NCI-H748 treated with DMSO at 0.1 percent for 48 hours (cell line): ENCODE measurements at places on chromosomes 12 and 14.

DNA sequence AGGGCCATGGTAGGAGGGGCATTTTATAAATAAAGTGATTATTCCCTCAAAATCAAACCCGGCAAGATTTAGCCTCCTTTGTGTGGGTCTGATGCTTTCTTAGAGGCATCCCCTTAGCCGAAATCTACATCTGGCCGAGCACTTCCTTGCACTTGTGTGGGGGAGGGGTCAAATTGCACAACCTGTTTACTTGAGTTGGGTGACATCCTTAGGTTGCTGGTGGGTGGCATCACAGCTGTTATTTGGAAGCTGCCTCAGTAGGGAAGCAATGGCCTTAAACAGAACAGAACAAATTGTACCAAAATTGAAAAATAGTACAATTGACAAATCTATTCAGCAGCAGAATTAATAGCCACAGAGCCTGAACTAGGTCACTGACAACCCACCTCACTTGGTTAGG, 546.1 kb downstream of the SNAPC1 start:
- DNase-seq: no peak

- DNase-seq: no peak
Measured at GRCh38 chr12:47107926-47108325, 28.2 kb upstream of the AMIGO2 start.

- DNase-seq: no peak
Measured at GRCh38 chr14:55721353-55721752, 141.3 kb downstream of the KTN1 start.

DNA sequence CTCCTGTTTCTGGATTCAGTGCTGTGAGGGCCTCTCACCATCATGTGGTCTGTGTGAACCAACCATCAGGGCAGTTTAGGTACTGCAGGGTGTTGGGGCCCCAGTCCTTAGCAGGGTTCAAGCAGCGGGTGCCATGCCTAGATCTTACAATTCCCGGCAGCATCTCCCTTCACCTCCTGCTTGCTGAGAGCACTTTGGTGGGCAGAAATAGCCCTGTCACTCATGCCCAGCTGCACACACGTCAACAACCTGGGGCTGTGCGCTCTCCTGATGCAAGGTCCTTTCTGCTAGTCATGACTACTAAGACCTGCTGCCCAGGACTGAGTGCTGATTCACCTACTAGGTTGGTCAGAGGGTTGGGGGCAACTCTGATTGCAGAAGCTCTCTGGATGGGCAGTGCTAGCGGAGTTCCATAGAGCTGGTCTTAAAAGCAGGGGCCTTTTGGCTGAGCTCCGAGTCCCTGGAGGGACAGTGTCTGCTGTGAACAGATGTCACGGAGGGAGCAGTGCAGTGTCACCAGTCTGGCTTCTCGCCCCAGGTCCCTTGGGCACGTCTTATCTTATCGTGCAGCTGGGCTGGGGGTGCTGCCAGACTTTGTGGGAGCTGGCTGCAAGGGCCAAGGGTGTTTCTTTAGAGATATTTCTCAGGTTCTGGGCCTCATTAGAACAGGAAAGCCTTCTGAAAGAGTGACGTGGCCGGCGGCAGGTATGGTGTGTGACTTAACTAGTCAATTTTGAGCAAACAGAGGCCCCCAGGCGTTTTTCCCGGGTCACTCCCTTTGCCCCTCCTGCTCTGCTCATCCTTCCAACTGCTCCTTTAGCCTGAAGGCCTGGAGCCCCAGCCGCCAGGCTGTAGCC, 71.8 kb downstream of the NINJ2 start:
- DNase-seq: no peak

DNA sequence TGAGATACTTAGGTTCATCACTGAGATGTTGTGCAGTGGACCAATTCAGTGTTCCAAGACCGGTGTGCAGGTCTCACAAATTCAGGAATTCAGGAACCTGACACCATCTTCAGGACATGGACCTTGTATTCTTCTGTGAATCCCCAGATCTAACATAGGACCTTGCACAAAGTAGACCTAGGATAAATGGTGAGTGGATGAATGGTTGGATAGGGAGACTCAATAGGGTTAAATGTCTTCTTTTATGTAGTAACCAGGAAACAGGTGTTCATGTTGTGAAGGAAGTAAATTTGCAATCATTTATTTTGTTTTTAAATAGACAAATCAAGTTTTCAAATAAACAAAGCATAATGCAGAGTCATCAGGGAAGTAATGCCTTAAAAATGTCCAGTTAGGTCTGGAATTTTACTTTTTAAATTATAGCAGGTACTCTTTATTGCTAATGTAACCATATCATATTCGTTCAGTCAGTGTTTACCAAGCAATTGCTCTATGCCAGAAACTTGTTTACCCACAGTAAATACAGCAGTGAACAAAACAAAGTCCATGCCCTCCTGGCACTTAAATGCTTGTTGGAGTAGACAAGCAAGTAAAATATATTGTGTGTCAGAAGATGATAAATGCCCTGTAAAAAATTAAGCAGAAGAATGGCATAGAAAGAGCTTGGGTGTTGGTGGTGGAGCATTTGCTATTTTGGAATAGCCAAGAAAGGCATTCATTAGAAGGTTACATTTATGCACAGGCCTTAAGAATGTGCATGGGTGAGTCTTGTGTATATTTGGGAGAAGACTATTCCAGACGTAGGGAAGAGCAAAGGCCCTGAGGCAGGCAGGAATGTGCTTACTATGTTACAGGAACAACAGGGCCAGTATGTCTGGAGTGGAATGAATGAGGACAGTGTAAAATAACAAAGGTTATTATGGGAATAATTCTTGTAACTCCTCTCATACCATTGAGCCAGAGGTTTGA, 26.3 kb downstream of the RXYLT1 start:
- peak; percentile 91 for DNase-seq

GRCh38 chr14:99158646-99159165, 113.3 kb downstream of the BCL11B start:
- DNase-seq: no peak

DNA sequence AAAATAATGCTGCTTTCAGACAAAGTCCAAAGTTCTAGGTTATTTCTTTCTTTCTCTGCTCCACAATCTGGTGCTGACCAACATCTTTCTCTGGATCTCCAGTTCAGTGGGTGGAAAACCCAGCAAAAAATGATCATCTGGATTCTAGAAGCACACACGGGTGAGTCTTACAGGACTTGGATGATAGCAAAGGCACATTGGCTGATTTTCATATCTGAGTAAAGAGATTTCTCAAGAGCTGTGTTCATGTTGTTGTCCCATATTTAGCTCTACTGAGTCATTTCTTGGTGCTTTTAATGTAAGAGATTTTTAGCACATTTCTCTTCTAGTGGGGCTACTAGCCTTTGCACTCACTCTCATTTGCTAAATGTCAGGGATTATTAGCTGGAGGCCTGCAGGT, 336.7 kb downstream of the GALC start:
- DNase-seq: no peak

GRCh38 chr12:88998421-88998820, 353.9 kb downstream of the DUSP6 start:
- no peak for DNase-seq

- DNase-seq: no peak
Measured at GRCh38 chr12:29599381-29599780, 101.9 kb upstream of the OVCH1 start.

- peak; percentile 81 for DNase-seq
Measured at GRCh38 chr12:106903241-106903945, 52.3 kb upstream of the TMEM263 start.

GRCh38 chr14:105863296-105864108, 337.1 kb downstream of the TMEM121 start:
- DNase-seq: no peak

GRCh38 chr14:96929950-96930349, 132.8 kb downstream of the VRK1 start:
- DNase-seq: no peak

DNA sequence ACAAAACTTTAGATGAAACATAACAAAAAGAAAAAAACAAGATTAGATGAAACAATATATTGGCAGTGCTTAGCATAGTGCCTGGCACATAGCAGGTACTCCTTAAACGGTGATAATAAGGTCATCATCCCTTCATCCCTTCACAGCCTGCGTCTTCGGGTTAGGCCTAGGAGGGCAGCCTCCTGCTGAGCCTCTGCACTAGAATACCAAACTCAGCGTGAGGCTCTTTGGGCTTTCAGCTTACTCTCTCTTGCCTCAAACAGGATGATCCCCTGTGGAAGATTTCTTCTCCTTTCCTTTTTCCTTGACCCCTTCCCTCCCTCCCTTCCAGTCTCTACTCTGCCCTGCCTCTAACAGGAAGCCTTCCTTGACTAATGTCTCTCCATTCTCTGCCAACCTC, 14.4 kb upstream of the FIGNL2 start:
- DNase-seq: no peak

- DNase-seq: no peak
Measured at GRCh38 chr12:131194166-131194565, 240.5 kb downstream of the ADGRD1 start.

DNA sequence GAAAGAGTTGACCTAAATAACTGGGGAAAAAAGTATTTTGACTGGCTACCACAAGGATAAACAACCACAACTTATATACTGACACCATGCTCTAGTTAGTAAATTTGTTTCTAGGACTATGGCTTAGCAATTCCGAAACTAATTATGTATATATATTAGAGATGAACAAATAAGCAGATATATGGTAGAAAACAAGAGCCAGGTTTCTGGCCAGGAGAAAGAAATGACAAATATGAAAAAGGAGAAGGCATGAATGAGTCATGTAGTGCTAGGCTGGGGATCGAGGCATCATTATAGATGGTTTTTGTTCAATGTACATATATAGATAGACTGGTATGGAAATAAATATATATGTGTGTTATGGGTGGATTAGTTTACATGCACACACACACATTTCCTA, 5.5 kb upstream of the LRRC74A start:
- no peak for DNase-seq

GRCh38 chr12:72543777-72544467, 271.8 kb downstream of the TRHDE start:
- no peak for DNase-seq

- no peak for DNase-seq
Measured at GRCh38 chr14:62125793-62126192, 363.6 kb downstream of the SNAPC1 start.

DNA sequence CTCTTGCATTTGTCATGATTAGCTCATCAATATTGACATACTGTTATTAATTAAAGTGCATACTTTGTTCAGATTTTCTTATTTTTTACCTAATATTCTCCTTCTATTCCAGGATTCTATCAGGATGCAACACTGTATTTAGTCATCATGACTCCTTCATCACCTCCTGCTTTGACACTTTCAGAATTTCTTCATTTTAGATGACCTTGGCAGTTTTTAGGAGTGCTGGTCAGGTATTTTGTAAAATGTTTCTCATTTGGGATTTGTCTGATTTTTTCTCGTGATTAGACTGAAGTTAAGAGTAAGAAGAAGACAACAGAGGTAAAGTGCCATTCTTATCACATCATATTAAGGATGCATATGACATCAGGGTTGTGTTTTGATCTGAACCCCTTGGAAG, 167.0 kb upstream of the FOXG1 start:
- no peak for DNase-seq

DNA sequence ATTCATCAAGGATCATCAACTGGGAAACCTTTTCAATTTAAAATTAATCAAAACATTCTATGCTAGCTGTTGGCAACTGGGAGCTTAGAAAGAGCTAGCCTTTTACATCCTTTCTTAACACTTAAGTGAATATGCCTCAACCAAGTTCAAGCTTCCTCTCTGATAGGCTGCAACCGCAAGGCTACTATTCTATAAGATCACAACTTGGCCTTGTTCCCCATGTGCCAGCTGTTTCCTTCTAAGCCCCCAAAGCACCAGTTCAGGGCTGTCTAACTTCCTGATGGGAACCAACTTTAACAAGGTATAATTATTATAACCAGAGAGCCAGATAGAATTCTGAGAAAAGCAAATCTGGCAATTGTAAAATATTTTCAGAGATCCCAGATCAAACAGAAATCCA, 37.0 kb downstream of the KCNC2 start:
- DNase-seq: no peak

- DNase-seq: no peak
Measured at GRCh38 chr12:87136330-87136976, 880.3 kb upstream of the MGAT4C start.

GRCh38 chr12:56188778-56189098, 545 bp downstream of the SMARCC2 start:
- DNase-seq: no peak

DNA sequence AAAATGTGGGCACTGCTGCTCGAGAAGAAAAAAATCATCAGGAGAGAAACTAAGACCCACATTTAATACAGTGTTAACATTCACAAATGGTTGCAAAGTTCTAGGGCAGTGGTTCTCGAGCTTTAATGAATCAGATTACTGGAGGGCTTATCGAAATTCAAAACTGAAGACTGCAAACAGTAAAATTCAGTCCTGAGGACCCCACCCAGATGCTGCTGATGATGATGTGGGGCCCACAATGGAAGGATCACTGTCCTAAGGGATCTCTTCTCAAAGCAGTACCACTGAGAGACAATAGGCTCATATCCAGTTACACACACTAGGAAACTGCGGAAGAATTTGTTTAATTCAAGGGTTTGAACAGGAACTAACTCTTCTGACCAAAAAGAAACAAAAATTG, 31.4 kb downstream of the DICER1 start:
- no peak for DNase-seq

DNA sequence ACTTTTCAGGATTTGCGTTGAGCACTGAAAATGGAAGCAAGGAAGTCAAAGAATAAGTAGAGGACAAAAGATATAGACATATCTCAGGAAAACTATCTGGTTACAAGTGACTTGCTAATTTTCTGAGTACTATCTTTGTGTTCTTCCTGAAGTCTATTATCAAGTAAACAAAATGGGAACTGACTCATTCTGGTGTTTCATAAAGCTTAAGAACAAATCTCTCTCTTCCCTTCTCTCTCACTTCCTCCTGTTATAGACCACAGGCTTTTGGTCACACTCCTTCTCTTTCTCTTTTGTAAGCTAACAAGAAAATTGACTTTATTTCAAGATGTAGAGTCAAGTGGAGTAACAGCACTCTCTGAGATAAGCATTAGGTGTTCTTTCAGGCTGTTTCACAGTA, 406.6 kb upstream of the SYT1 start:
- no peak for DNase-seq

- DNase-seq: no peak
Measured at GRCh38 chr14:89787525-89787924, 167.0 kb downstream of the EFCAB11 start.

DNA sequence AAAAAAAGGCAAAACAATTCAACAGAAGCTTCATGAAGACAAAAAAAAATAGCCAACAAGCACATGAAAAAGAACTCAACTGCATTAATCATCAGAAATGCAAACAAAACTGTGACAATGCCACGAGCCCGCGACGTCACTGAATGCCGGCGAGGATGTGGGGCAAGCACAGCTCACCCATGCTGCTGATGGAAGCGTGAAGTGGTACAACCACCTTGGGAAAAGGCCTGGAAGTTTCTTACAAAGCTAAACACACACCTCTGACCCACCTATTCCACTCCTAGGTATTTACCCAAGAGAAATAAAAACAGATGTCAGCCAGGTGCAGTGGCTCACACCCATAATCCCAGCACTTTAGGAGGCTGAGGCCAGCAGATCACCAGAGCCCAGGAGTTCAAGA, 10.5 kb downstream of the BTBD6 start:
- no peak for DNase-seq
